ENCODE measurements at places on chromosomes 12 and 14. TPM values are rescaled to one million over a fixed set of nuclear protein-coding genes. Genes with fewer than 3 reads are reported as not detected.

Gene PITPNM2
- 7.8 TPM for total RNA-seq

Gene COQ6
- total RNA-seq: 24.5 TPM

Gene ASPG
- total RNA-seq: not detected

Gene PPP1R1A
- not detected for total RNA-seq

Gene LGR5
- total RNA-seq: 0.10 TPM

Gene FOXN4
- not detected for total RNA-seq

Gene HEBP1
- total RNA-seq: 10.6 TPM

Gene SRGAP1
- total RNA-seq: 28.3 TPM

Gene PLEKHH1
- total RNA-seq: 11.8 TPM

Gene CELA1
- total RNA-seq: not detected

Gene TTC6
- 13.8 TPM for total RNA-seq

Gene ASB2
- total RNA-seq: 0.19 TPM

Gene CCDC196
- not detected for total RNA-seq

Gene DHRS1
- total RNA-seq: 19.7 TPM

Gene SPX
- total RNA-seq: not detected

Gene HIP1R
- 234 TPM for total RNA-seq

Gene TRIM9
- total RNA-seq: 1.6 TPM

Gene FITM1
- total RNA-seq: 0.47 TPM

Gene KHNYN
- 47.6 TPM for total RNA-seq

Gene RTL1
- total RNA-seq: 0.12 TPM

Gene SMCO2
- total RNA-seq: 2.5 TPM

Gene TRHDE
- 31.6 TPM for total RNA-seq

Gene FAM222A
- 2.4 TPM for total RNA-seq

Gene NT5DC3
- 18.1 TPM for total RNA-seq

Gene SIX1
- total RNA-seq: 6.7 TPM

Gene ABCD2
- total RNA-seq: not detected

Gene CLEC1A
- total RNA-seq: not detected

Gene CLEC4D
- not detected for total RNA-seq

Gene SUDS3
- 49.4 TPM for total RNA-seq

Gene SLC7A7
- total RNA-seq: 10.2 TPM

Gene CCDC175
- total RNA-seq: not detected

Gene PAWR
- 172 TPM for total RNA-seq

Gene LRRC43
- total RNA-seq: not detected

Gene IFNG-AS1
- total RNA-seq: not detected

Gene KRT78
- 0.69 TPM for total RNA-seq

Gene EGLN3
- total RNA-seq: 3.1 TPM

Gene PZP
- total RNA-seq: not detected

Gene KLRC4
- not detected for total RNA-seq

Gene CISTR
- total RNA-seq: not detected

Gene ADGRD1
- total RNA-seq: not detected

Gene KRT73
- total RNA-seq: not detected

Gene RERGL
- 9.2 TPM for total RNA-seq

Gene PLA2G1B
- not detected for total RNA-seq
